Activated CD4-positive, alpha-beta memory T cell treated with anti-CD3 and anti-CD28 coated beads for 36 hours (primary cell): ENCODE measurements at places on chromosomes 3 and 15. TPM values are rescaled to one million over a fixed set of nuclear protein-coding genes. Genes with fewer than 3 reads are reported as not detected.

GRCh38 chr3:118618247-118619040, 416.2 kb downstream of the IGSF11 start:
- no peak for DNase-seq

- no peak for DNase-seq
These were observed 94.7 kb downstream of the SSR3 start for GRCh38 chr3:156460206-156460611.

GRCh38 chr3:64254443-64254842, 29.2 kb upstream of the PRICKLE2 start:
- DNase-seq = no peak

- no peak for DNase-seq
These were observed 14.8 kb downstream of the GABRB3 start for GRCh38 chr15:26758079-26758478.

GRCh38 chr3:45008117-45008516, 18.0 kb upstream of the CLEC3B start:
- DNase-seq = no peak

DNA sequence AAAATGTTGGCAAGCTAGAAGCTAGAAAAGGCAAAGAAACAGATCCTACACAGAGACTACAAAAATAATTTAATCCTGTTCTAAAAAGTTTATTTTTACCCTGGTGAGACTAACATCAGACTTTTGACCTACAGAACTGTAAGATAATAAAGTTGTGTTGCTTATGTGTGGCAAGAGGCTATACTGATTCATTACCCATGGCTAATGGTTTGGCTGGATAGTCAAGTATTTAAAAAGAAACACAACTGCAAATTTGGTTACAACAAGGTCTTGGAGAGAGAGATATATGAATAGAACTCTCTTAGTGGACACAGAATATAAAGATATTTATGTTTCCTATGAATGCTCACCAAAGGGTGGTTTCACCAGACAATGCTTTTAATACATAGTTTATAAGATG, 364.2 kb upstream of the PLSCR5 start:
- DNase-seq = no peak

- DNase-seq = peak; percentile 45
These were observed 10.6 kb upstream of the PCSK6 start for GRCh38 chr15:101499863-101500713.

GRCh38 chr3:8470801-8471200, 30.8 kb upstream of the LMCD1 start:
- no peak for DNase-seq

DNA sequence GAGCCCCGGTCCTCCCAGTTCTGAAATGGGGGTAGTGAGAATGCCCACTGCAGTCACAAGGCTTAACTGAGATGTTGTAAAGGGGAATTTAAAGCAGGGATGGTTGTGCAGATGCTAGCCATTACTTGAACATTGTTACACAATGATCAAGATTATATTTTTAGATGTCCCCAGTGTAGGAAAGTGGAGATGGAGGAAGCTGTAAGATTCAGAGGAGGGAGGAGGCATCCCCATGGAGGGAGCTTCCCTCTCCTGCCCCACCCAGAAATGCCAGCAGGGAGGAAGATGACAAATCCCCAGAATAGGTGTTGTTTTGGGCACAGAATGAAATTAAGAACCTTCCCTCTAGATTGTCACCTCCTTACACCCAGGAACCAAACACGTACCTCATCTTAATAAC, 46.1 kb downstream of the EFCAB12 start:
- no peak for DNase-seq

DNA sequence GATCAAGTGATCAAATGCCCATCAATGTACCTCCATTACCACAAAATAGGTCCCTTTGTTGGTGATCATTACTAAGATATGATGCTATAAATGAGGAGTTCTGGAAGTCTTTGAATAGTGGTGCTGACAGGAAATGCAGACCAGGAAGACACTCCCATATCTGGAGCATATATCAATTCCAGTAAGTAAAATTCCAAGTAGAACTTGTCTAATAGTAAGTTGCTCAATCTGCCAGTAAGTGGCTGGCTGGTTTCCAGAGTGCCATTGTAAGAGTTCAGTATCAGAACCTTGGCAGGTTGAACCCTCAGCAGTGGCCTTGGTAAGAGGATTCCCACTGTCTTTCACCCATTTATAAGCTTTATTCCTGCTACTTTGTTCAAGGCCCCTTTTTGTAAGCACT, 379.9 kb upstream of the RBMS3 start:
- no peak for DNase-seq

DNA sequence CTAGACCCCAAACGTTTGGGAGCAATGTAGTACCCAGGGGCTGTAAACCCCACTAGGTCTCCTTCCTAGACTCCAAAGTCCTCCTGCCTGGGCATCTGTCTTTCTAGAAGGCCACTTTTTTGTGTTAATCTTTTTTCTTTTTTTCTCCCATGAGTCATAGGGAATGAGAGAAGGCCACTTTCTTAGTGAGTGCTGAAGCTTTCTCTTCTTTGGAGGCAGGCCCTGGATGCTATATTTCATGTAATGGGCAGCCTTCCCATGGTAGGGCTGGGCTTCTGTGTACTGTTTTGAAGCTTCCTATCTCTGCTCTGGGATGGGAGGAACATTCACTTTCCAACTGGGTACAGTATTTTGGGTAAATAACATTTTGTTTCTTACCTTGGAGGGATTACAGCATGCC, 15.2 kb upstream of the RTP2 start:
- DNase-seq = no peak

DNA sequence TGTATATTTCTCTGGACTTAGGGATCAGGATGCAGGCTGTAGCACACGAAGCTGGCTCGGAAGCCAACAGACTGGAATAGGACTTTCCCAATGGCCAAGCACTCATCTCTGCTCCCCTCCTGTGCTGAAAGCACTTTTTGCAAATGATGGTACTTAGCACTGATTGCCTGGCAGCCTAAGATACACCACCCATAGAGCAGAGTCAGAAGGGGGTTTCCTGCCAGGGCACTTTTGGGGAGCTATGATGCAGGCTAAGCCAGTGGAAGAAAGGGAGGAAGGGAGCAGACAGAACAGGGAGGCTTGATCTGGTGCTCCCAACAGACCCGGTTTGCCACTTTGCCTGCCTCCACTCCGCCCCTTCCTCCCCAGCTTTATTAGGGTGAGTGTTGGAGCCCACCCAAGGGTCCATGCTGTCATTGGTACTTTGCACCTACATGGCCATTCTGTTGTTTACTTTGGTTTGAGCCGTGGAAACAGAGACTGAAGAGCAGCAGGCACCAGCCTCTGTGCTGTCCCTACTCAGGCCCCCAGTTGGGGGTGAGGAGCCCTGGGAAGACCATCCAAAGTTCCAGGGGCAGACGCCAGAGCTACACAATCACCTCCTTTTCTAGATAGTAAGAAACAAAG, 15.9 kb downstream of the BSN start:
- no peak for DNase-seq

GRCh38 chr3:67617518-67617917, 36.9 kb downstream of the SUCLG2 start:
- DNase-seq = no peak

GRCh38 chr3:109806929-109807328, 469.6 kb upstream of the DPPA4 start:
- DNase-seq = peak; percentile 44

DNA sequence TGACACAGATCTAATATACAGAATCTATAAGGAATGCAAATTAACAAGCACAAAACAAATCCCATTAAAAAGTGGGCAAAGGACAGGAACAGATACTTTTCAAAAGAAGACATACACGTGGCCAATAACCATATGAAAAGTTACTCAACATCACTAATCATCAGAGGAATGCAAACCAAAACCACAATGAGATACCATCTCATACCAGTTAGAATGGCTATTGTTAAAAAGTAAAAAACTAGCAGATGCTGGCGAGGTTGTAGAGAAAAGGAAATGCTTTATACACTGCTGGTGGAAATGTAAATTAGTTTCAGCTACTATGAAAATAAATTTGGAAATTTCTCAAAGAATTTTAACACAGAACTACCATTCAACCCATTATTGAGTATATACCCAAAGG, 50.7 kb downstream of the ADAMTS17 start:
- no peak for DNase-seq

- DNase-seq = no peak
These were observed 22.3 kb upstream of the CFAP161 start for GRCh38 chr15:81111510-81112470.

DNA sequence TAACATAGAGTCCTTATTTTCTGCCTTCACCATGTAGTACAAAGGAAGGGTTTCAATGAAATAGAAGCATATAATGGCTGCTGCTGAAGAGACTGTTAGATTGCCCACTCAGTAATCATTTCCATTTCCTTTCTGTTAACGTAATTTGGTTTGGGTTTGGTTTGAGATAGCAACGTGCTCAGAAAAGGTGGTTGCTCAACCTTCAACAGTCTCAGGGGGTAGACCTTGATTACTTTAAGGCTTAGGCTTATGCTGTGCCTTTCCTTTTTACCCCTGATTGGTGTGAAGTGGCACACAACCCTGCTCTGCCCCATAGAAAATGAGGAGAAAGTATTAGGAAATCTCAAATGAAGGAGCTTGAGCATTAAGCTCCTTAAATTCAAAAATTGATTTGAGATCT, 163.7 kb upstream of the TP63 start:
- no peak for DNase-seq

DNA sequence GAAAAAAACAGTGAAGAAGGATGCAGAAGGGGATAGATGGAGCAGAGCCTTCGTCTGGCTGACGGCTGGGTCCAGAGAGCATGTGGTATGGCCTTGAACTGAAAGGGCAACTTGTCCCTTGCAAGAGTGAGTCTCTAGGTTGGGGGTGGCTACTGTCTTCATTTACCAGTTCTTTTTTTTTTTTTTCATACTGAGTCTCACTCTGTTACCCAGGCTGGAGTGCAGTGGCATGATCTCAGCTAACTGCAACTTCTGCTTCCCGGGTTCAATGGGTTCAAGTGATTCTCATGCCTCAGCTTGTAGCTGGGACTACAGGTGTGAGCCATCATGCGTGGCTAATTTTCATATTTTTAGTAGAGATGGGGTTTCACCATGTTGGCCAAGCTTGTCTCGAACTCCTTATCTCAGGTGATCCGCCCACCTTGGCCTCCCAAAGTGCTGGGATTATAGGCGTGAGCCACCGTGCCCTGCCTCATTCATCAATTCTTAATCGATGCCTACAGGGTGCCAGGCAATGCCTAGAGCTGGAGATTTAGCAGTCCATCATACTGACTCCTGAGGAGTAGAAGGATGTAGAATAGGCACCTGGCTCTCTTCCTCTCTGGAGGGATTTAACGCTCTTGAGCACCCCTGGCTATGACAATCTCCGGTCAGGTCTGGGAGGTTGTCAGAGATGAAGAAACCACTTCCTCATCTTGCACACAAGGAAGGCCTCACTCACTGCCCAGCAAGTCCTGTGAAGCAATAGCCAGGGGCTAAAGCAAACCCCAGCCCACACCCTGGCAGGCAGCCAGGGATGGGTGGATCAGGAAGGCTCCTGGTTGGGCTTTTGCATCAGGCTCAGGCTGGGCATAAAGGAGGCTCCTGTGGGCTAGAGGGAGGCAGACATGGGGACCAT, at the start of gene CAMP:
CAMP (plus strand) TSS at position 880 of the 898 bp plus-strand sequence; CDS start at position 897, 17 bp downstream.
- DNase-seq = no peak

DNA sequence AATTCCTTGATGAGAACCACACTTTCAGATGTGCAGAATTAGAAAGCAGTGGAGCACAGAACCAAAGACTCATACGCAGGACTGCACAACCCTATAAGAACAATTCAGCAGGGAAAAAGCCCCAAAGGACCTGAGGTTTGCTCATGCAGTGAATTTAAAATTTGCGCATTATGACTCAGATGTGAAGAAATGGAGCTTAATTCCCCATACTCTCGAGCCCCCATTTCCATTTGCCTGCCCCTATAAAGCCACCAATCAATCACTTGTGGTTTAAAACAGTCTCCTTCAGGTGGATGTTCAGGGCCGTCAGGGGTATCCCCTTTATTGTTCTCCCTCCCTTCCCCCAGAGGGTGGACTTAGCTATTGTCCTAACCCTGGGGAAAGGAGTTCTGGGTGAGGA, 221.2 kb downstream of the IGSF11 start:
- no peak for DNase-seq

- no peak for DNase-seq
These were observed 418.0 kb downstream of the SOX2 start for GRCh38 chr3:182129740-182130139.

- DNase-seq = no peak
These were observed 47.9 kb upstream of the OSBPL11 start for GRCh38 chr3:125643172-125643571.

- DNase-seq = no peak
These were observed 70.7 kb upstream of the DPH6 start for GRCh38 chr15:35616498-35617271.

- no peak for DNase-seq
These were observed 216.9 kb upstream of the DCBLD2 start for GRCh38 chr3:99118381-99118780.

DNA sequence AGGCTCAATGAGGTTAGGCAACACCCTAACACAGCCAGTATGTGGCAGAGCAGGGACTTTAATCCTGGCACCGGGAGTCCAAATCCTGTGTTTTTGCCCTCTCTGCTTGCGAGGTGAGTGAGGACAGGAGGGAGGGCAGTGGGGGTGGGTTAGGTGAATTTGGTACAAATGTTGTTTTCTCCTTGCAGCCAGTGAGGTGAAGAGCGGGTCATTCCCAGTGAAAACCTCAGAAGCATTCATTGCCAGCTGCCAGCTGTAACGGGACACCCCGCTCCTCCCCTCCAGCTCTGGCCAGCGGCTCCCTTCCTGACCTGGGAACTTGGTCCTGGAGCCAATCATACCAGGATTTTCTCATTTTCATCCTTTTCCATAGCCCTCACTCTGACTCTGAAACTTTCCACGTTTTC, 45.7 kb upstream of the RAB6B start:
- DNase-seq = no peak

DNA sequence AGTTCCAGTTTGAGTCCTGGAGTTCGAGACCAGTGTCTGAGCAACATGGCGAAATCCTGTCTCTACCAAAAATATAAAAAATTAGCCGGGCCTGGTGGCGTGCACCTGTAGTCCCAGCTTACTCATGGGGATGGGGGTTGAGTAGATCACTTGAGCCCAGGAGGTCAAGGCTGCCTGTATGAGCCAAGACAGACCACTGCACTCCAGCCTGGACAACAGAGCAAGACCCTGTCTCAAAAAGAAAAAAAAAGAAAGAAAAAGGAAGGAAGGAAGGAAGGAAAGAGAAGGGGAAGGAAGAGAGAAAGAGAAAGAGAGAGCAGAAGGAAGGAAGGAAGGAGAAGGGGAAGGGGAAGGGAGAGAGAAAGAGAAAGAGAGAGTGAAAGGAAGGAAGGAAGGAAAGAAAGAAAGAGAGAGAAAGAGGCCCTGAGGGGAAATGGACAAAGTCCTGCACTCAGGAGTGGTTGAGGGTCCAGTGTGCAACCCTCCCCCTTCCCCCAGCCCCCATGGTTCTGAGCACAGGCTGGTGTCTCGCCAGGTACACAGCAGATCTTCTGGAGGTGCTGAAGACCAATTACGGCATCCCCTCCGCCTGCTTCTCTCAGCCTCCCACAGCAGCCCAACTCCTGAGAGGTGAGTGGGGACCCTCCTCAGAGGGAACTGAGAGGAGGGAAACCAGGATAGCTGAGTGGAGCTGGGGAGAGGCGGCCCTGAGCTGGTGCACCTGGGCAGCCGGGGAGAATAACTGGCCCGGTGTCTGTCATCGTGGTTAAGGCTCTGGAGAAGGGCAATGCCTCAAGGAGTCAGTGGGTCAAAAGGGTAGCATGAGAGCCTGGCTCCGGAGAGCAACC, 1.2 kb downstream of the SLC51A start:
- no peak for DNase-seq

The KNL1 gene
- 33.1 TPM for total RNA-seq

The SCN5A gene
- total RNA-seq = 0.34 TPM

The CAMK2N2 gene
- 0.21 TPM for total RNA-seq

The MRPS25 gene
- total RNA-seq = 53.8 TPM

The SNRPA1 gene
- 173 TPM for total RNA-seq

The MPI gene
- 60.0 TPM for total RNA-seq

The SNX33 gene
- 3.0 TPM for total RNA-seq

The CEP63 gene
- 23.7 TPM for total RNA-seq

The GPR171 gene
- total RNA-seq = 70.7 TPM
